Ecto neural progenitor cell (in vitro differentiated cells): ENCODE measurements at places on chromosomes 2 and 18.

DNA sequence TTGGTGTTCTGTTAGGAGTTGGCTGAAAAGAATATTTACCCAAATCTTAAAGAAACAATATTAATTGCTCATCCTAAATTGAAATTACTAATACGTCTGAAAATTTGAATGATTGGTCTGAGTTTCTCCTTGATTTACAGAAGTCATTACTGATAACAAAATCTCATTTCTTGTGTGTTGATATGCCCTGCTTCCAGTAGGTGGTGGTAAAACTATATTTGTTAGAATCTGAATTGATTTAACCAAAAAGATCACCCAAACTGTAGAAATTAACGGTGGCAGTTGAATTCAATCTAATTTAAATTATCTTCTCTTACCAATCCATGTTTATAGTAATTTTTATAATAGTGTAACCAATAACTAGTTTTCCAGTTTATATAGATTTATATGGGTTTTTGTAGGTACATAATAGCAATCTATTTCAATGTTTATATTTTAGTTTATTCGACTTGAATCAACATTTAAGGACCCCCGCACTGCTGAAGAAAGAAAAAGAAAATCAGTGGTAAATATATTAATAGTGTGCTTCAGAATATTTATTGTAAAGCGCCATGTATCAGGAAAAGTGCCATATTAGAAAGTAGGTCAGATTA lies 38.3 kb downstream of the PAPOLG start:
- DNase-seq: no peak

DNA sequence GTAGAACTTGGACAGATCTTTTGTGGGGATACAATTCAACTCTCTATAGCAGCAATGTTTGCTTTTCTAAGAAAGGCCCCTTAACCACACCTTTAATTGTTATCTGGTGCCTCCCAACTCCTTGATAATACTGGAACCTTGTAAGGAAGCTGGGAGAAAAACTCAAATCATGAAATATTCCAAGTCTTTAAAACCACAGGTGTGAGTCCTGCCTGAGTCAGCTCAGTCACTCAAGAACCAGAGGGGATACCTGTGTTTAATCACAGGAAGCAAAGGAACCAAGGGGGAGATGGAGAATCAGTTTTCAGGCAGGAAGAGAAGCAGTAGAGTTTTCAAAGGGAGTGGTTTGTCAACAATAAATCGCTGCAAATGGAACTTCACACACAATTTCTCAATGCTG lies 159.9 kb downstream of the LAMA3 start:
- no peak for DNase-seq

GRCh38 chr18:11425211-11425610 lies 184.2 kb upstream of the SLC35G4 start:
- DNase-seq: no peak

DNA sequence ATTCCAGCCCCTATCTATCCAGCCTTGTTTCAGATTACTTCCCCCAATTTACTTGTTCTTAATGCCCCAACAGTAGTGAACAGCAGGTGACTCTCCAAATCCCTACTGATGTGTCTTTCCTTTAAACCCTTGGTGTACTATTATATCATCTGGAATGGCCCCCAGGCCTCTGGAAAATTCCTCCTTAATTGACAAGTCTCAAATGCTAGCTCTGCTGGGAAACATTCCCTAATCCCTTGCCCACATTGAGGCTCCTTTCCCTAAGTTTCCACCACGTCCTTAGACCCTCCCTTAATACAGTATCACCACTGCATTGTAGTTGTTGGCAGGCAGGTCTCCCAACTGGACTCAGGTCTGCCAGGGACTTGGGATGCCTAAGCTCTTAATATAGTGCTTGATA lies 41.0 kb downstream of the MYO3B start:
- no peak for DNase-seq

DNA sequence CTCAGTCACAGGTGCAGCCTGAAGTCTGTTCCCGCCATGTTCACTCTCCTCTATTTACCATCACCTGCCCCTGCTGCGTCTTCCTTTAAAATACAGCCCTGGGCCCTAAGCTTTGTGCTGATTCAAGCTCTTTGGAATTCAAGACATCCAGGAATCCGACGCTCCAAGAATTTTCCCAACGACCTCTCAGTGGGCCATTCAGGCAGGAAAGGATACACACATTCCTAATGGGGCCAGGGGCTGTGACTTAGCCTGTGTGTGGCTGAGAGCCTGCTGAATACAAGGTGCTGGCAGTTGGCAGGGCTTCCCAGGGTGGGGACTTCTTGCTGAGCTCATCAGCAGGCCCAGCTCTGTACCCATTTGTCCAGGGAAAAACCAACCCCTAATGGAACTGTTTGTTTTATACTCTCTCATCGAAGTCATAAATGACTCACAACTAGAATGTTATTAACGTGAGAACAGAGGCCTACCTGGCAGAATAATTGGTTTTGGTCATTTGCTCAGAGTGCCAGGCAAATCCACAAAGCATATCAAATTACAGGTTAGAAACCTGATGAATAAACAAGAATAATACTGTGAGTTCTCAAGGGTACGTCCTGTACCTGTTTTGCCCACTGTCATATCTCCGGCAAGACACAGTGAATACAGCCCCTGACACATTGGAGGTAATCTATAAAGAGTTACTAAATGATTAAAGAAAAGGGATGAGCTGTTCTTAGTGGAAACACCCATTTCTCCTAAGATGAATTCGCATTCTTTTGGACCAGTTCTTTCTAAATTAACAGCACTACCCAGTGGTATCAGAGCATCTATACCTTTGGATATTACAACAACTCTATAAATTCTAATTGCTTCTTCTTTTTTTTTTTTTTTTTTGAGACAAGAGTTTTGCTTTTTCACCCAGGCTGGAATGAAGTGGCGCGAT lies 12.6 kb upstream of the KCMF1 start:
- peak; percentile 86 for DNase-seq

- DNase-seq: no peak
Observed at GRCh38 chr18:48326901-48327675, 82.1 kb downstream of the ZBTB7C start.

DNA sequence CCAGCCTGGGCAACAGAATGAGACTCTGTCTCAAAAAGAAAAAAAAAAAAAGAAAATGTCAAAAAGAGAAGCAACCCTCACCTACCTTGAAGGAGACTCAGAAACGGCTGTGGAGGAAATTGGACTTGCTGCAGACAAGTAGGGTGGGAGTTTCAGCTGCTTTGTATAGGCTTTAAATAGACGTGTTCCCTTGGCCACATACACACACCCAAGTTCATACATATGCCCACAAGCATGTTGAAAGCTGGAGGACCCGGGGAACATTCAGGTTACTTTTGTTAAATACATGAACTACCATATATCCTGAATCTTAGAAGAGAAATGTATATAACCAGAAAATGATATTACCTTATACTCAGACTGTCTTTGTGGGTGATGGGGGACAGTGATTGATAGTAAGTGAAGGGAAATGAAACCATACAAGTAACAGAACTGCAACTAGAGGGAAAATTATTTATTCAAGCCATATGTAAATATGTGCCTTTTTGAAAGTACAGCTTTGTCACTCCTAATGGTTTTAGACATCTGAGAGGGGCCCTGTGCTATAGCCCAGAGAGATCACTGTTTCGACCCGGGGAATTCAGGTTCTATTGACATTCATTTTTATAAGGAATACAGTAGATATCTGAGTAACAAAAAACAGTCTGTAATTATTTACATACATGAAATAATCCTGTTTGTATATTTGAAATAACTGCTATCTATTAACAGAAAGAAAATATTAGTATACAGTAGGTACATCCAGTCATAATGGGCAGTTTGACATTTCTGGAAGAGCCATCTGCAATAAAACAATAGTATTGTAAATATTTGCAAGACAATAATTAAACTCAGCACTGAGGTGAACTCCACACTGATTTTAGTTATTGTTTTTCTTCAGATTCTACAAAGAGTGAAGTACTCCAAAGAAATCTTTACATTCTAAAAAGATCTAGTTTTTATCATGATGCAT lies 48.0 kb upstream of the TGIF1 start:
- DNase-seq: no peak

- no peak for DNase-seq
Observed at GRCh38 chr2:173966274-173967098, 1.3 kb upstream of the SP3 start.

DNA sequence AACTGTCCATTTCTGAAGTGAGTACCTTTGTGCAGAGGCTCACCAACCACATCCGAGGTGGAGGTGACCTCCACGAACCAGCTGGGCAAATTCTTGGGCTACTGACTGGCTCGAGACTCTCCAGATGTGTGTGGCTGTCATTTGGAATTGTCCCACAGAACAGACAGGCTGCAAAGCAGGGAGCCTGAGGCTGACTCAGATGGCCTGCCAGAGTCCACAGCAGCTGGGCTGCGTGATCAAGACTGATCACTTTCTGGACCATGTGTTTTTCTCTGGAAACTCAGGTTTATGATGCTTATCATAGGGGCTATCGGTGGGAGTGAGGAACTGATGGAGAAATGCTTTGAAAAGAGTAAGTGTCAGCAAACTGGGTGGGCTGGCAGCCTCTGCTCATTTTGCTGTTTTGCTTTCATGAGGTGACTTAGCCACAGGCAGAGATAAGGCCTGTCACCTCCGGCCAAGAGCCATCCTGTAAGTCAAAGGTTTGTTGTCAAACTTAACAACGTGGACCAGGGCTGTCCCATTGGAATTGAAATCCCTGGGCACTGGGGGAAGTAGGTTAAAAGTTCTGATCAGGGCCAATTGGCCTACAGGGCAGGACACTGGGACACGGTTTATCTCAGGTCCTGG lies 120.4 kb downstream of the LIPG start:
- DNase-seq: no peak

GRCh38 chr18:2402084-2402483 lies 169.2 kb downstream of the METTL4 start:
- DNase-seq: no peak

GRCh38 chr18:76935722-76936337 lies 113.5 kb downstream of the ZNF236 start:
- no peak for DNase-seq

GRCh38 chr2:62539606-62540407 lies 33.8 kb upstream of the TMEM17 start:
- DNase-seq: no peak

- DNase-seq: peak; percentile 20
Observed at GRCh38 chr2:233811732-233812131, 33.6 kb downstream of the MROH2A start.

DNA sequence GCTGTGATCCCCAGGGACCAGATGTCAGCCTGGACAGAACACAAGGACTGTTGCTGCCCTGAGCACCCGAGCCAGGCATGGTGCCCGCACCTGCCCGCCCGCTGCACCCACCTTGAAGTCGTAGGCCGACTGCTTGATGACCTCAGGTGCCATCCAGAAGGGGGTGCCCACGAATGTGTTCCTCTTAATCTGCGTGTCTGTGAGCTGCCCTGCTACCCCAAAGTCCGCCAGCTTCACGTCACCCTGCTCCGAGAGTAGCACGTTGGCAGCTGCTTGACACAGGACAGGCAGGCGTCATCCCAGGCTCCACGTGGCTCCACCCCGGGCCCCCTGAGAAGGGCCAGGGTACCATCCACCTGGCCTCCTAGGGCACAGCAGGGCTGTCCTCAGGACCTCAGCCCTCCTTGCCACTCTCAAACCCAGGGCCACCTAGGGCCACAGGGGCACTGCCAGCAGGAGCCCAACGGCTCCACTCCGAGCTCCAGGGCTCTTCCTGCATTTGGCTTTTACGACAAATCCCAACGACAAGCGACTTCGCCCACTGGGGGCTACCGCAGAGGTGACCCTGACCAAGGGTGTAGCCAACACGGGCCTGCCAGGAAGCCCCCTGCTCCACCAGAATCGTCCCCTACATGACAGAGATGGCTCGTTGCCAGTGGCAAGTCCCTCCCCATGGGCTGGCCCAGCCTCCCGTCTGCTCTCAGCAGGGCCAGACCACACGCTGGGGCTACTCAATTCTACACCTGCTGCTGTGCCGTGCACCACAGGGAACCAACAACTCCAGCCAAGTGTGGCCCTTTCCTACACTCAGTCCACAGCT lies 9.0 kb downstream of the STK25 start:
- DNase-seq: no peak

DNA sequence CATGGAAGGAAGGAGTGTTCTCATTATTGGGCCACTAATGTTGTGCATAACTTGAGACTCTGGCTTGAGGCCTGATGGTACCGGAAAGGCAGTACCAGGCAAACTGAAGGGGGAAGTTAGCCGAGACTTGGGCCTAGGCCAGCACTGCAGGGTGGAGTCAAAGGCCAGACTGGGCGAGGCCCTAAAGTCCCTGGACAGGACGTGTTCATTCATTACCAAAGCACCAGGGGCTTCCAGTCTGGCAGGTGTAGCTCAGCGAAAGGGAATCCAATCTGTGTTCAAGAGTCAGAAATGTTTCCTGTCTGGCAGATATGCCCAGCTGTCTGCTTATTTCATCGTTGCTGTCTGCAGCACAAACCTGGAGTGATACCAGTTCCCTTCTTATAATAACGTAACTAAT lies 4.7 kb upstream of the ITSN2 start:
- DNase-seq: no peak

GRCh38 chr2:156592809-156593593 lies 156.8 kb downstream of the GPD2 start:
- peak; percentile 50 for DNase-seq

GRCh38 chr18:49098386-49098785 lies 147.6 kb upstream of the SMAD7 start:
- DNase-seq: no peak

DNA sequence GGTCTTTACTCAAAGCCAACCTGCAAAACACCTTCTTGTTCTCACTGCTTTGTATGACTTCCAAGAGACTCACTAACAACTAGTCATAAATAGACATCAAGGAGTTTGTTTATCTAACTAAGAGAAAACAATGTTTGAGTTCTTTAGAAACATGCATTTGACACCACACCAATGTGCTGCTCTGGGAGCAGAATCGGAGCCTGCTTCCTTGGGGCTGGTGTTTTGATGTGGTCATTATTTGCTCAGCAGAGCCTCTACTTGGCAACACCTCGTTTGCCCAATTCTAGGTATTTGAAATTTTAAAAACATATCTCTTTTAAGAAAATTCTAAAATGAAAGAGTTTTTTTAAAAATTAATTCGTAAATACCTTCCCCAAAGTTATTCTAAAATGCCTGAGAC lies 167.5 kb downstream of the BCL2 start:
- DNase-seq: no peak

DNA sequence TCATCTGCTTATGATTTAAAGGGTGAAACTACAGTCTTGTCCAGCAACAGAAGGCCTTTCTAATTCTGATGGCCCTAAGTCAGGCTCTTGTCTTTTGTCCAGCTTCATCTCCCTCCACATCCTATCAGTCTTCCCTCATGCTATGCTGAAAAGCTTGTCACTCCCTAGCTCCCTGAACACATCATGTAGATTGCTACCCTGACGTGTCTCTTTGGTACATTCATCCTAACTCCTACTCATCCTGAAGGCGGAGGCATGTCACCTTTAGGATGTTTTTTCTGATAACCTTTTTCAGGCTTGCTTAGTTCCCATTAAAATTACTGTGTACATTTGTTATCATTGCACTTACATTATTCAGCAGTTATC lies 78.4 kb upstream of the ARL5A start:
- no peak for DNase-seq
